ENCODE measurements at places on chromosomes 13 and 19.

DNA sequence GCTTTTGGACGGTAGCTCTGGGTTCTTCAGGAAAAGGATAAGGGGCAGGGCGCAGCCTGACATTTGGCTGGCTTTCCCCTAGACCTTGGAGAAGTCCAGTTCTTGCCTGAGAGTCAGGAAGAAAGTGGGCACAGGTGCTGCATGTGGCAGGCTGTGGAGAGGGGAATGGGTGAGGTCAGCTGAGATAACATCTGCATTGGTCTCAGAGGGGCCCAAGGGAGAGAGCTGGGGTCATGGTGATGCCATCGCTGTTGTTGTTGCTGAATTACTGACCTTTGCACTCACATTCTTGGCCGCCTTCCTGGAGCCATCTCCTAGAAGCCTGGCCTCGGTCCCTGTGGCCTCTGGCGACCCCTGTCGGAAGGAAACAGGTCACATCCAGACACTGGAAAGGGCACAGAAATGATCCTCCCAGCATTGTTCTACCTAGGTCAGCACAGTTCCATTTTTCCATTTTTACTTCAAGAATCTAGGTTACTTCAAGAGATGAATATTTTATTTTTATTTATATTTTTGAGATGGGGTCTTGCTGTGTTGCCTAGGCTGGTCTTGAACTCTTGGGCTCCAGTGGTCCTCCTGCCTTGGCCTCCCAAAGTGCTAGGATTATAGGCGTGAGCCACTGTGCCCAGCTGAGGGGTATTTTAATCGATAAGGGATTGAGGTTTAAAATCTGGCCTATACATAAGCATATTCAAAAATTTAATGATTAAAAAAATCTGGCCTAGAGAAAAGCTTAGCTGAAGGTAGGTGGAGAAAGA lies 6.5 kb upstream of the LIPE start:
- DNase-seq = peak; percentile 74

DNA sequence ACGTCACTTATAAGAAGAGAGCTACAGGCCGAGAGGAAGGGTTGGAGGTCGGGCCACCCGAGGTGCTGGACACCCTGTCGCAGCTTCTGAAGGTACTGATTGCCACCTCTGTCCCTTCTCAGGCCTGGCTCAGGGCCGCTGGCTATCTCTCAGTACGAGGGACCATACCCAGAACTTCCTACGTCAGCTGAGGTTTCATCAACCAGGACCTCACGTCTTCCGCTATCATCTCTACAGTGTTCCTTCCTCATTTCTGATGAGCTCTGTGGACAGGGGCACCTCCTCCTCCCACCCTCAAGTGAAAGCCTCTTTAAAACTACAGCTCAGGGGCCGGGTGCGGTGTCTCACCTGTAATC lies 58.2 kb upstream of the USE1 start:
- DNase-seq = no peak

DNA sequence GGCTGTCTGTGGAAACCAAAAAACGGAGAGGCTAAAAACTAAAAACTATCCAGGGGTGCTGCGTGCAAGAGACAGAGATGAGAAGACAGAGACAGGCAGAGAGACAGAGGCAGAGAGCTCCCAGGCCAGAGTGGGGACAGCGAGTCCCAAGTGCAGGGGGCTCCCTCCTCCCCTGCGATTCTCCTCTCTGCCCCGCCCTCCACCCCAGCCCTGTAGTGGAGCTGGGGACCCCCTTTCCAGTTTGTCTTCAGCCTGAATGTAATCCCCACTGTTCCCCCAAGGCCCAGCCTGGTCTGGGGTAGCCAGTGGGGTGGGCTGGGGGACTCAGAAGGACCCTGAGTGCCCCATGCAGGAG lies 2.0 kb downstream of the NFIC start:
- DNase-seq = no peak

DNA sequence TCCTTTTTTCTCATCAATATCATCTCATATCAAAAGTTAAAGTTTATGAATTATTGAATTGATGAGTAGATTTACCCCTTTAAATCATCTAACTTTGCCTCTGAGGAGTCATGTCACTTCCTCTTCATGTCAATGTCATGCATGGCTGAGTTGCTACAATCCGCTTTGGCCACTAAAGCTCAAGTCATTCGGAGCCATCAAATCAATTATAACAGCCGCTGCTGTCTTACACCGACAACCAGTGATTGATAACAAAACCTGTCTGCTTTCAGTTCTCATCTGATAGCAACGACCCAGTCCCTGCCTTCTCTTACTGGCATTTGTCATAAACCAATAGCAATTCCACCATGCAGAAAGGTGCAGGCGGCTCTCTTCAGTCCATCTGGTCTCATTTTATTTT lies 429.3 kb downstream of the DIAPH3 start:
- DNase-seq = no peak

Data from activated naive CD4-positive, alpha-beta T cell treated with Interleukin-2 at 50 U/mL for 16 hours (primary cell).